ENCODE measurements at places on chromosomes 3 and 15. TPM values are rescaled to one million over a fixed set of nuclear protein-coding genes. Genes with fewer than 3 reads are reported as not detected.

The P2RY13 gene
- total RNA-seq = not detected

The ATRIP gene
- 4.3 TPM for total RNA-seq

The COL8A1 gene
- 40.2 TPM for total RNA-seq

The SLC28A2 gene
- not detected for total RNA-seq

The RAD51 gene
- 4.2 TPM for total RNA-seq

The HYAL1 gene
- total RNA-seq = 4.5 TPM

The DHFR2 gene
- total RNA-seq = 9.5 TPM

The CCRL2 gene
- total RNA-seq = 0.39 TPM

The CADPS gene
- total RNA-seq = 1.9 TPM

The SLC15A2 gene
- total RNA-seq = under 0.01 TPM

The SLC24A5 gene
- not detected for total RNA-seq

The HACD3 gene
- 64.4 TPM for total RNA-seq
